Right renal cortex interstitium (tissue), 3 donors: ENCODE measurements at places on chromosomes 7 and 10.

GRCh38 chr7:31267486-31267885 is 73.0 kb downstream of the NEUROD6 start:
- DNase-seq = no peak

- DNase-seq = no peak
Observed at GRCh38 chr10:47311193-47311931, 10.9 kb upstream of the GDF2 start.

DNA sequence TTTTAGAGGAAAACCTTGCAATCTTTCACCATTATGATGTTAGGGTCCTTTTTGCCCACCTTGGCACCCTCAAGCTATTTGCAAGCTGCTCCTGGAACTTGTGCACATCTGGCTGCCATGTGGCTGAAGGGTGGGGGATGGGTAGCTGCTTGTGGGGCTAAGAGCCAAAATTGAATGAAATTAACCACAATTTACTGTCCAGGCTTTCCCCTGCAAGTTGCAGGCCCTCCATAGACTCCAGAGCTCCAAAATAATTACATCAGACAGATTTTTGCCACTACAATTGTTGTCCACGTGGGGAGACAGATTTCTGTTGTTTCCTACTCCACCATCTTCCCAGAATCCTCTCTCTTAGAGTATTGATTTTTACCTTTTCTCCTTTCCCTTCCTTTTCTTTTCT is 19.1 kb downstream of the PI4K2A start:
- DNase-seq = no peak

- DNase-seq = no peak
Observed at GRCh38 chr7:124712017-124712416, 53.6 kb downstream of the GPR37 start.
